ENCODE measurements at places on chromosomes 5 and 9. TPM values are rescaled to one million over a fixed set of nuclear protein-coding genes. Genes with fewer than 3 reads are reported as not detected.

GRCh38 chr5:33742181-33742580 is 149.6 kb downstream of the ADAMTS12 start:
- DNase-seq: no peak

DNA sequence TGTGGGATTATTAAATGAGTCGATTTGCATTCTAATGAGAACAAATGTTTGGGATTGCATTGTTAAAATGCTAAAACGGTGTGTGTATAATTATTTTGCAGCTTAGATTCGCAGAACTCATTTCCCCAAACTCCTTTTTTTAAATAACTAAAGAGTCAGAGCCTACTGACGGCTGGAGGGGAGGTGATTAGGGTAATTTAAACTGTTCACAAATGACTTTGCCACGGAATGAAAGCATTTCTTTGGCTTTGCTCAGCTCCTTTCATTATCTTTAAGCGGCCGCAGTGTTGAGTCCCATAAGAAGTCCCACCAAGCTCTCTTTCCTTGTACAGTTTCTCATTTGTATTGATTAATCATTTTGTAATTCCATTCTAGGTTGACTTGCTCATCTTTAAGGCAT is 1632.8 kb downstream of the MAT2B start:
- DNase-seq: no peak

CEP120 gene
- total RNA-seq: 12.8 TPM

- DNase-seq: peak; percentile 41
These were observed 132.4 kb upstream of the OTULINL start for GRCh38 chr5:14449052-14449661.

DNA sequence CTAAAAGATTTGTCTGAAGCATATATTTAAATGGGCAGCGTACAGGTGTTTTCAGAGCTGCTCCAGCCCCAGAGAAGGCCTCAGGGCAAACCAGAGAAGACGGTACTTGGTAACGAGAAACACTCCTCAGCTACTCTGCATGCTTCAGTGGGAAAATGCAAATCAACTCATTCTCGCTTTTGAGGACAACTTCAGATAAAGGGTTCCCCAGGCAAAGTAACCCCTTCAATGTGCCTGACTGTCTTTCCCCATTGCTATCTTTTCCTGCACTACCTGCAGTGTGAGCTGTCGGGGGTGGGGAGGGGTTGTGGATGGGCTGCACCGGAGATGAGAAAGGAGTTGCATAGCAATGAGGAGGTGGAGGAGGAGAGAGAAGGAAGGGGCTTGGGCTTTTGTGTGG is 339.7 kb upstream of the CLINT1 start:
- DNase-seq: no peak

HBEGF gene
- 21.7 TPM for total RNA-seq

DNA sequence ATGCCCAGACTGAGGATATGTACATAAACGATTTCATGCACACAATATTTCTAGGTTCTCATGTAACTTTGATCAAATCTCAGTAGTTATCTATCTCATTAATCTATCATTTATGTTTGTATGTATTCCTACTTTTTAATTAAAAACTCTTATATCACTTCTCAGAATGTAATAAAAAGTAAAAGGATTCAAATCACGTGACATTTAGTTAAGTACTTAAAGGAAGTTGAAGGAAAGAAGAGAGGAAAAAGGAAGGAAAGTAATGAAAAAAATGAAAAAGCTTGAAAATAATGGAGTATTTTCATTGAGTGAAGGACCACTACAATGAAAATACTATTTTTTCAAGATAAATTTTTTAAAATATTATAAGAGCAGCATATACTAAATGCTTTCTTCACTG is 535.3 kb downstream of the PRDM9 start:
- DNase-seq: no peak
